ENCODE measurements at places on chromosomes 7 and 10.

GRCh38 chr7:122577449-122578003 lies 121.4 kb downstream of the RNF133 start:
- no peak for DNase-seq

GRCh38 chr7:15667991-15668390 lies 18.5 kb downstream of the MEOX2 start:
- no peak for DNase-seq

DNA sequence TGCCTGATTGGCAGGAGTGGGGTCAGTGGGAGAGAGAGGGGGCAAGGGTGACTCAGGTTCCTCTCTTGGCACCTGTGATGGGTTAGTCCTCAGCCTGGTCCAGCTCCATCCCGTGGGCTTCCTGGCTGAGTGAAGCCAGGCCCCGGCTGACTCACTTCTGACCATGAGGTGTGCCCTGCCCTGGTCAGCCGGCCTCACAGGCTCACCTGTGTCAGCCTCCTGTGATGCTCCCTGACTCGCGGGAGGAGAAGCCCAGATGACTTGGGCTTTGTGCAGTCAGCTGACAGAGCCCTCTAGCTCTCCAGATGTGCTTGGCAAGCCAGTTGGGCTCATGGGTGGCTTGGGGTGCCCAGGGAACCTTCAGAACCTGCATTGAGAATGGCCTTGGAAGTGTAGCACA lies 16.0 kb upstream of the PPIF start:
- no peak for DNase-seq

DNA sequence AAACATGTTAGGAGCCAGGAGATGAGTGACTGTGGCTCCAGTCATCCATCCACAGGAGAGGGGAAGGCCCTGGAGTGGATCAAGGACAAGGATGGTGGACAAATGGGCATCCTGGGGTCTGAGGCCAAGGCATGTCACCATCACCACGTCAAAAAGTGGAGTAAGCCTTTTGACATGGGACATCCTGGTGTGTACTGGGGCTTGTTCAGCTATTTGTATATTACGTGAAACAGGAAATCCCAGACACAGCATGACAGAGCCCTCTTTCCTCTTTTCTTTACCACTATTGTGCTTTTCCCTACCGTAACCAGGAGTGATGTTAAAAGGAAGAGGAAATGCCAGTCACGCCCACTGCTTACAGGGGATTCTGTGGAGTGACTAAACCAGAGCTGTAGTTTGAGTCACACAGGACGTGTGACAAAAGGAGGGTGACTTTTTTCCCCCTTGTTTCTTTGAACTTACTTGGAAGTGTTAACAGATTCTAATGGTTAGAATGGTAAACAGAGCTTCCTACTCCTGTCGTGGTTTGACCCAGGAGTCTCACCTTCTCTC lies 15.4 kb downstream of the ACSL5 start:
- DNase-seq, result no peak

DNA sequence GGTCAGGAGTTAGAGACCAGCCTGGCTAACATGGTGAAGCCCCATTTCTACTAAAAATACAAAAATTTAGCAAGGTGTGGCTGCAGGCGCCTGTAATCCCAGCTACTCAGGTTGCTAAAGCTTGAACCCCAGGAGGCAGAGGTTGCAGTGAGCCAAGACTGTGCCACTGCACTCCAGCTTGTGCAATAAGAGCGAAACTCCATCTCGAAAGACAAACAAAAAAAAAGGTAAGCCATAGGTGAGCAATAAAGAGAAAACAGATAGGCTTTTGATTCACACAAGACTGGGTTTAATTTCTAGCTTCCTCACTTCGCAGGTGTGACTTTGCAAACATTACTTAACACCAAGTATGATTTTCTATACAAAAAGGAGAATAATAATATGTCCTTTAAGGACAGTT lies 72.3 kb upstream of the ACBD5 start:
- no peak for DNase-seq

- DNase-seq, result no peak
Observed at GRCh38 chr10:71562904-71563303, 156.7 kb downstream of the C10orf105 start.

DNA sequence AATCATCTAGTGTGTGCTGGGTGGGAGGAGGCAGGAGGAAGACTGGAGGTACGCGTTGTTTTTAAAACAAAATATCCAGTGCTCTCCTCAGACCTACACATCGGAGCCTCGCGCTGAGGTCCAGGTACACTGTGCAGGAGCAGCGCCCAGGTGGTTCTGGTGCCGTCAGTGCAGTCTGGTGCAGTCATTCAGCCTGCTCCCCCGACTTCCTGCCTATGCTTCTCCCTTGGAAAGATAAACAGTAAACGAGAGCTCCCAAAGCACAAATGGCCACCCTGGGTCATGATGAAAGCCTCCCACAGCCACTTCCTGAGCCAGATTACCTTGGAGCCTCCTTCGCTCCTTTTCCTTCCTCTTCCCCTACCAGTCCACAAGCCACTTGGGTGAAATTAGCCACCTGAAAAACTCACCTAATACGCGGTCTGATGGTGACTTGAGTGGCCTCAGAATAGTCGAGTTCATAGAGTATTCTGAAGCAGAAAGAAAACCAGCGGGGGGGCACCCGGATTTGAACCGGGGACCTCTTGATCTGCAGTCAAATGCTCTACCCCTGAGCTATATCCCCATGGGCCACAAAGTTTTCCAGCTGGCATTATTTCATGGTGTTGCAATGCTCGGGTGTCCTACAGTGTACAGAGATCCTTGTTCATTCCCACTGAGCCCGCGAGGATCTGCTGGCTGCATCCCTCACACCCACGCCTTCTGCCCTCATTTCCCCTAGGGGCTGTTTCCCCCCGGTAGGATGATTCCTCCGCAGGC lies 82.5 kb downstream of the ZNF467 start:
- DNase-seq, result no peak

DNA sequence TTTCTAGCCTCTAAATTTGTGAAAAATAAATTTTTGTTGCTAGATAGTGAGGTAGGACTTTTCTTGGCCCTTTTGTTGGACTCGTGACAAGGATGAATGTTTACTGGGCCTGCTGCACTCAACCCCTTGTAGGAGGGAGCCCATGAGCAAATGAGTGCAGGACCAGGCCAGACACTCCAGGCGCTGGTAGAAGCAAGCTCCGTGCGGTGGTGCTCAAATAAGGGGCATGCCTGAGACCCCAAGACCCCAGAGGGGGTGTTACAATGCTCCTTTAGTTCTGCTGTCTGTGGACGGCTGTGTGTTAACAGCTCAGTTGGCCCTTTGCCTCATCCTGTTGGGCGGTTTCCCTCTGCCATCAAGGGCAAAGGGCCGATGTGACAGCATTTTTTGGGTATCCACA lies 1195.3 kb upstream of the PHF14 start:
- DNase-seq, result no peak

- DNase-seq, result no peak
Observed at GRCh38 chr10:33112831-33113455, 154.9 kb upstream of the ITGB1 start.

GRCh38 chr10:178723-179122 lies 43.5 kb downstream of the ZMYND11 start:
- DNase-seq, result no peak

GRCh38 chr10:51073453-51074237 lies 642 bp upstream of the PRKG1 start:
- no peak for DNase-seq

DNA sequence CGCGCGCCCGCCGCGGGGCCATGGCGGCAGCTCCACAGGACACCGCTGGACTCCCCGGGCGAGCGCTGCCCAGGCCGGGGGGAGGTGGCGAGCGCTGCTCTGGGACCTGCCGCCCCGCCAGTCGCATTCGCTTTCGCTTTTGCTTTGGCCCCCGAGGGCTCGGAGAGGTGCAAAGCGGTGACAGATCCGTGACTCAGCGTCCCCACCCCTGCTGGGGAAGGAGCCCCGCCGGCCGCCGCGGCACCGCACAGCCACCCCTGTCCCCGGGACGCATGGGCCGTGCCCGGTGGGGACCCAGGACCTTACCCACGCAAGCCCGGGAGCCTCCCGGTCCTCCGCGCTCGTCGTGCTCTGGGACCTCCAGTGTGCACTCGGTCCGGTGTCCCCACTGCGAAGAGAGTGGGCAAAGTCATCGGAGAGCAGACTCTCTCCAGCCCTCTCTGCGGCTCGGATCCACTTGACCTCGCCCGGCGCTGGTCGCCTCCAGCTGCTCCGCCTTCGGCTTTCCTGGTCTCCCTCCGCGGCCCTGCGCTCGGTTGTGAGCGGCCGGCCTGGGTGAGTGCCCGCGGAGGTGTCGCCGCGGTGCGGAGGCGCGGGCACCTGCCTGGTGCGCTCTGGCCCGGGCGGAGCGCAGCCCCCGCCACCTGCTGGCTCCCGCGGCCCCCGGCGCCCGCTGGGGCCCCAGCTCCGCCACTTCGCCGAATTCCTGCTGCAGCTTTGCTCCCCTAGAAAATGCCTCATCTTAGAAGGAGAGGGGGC lies at the start of gene IL15RA:
Gene IL15RA, minus strand, starts transcription at position 73 of the 759 bp plus-strand sequence. Its CDS starts 51 bp downstream, at position 22.
- DNase-seq, result peak; percentile 83

- DNase-seq, result peak; percentile 61
Observed at GRCh38 chr10:102583435-102584417, 60.6 kb upstream of the TRIM8 start.

DNA sequence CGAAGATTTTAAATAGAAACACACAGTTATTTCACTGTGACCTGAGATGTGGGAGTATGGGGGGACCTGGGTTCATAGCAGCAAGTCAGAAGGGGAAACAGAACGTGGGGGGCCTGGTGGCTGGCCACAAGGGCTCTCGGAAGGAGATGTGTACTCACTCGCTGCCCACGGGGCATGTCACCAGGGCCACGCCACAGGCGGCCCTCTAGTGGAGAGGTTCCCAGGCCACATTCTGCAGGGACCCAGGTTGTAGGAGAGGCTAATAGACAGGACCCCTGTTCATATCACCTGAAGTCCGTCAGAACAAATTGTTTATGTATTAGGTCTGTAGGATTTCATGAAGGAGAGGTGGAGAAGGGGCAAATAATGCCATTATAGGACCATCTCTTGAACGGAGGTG lies 25.1 kb upstream of the SVOPL start:
- DNase-seq, result no peak

DNA sequence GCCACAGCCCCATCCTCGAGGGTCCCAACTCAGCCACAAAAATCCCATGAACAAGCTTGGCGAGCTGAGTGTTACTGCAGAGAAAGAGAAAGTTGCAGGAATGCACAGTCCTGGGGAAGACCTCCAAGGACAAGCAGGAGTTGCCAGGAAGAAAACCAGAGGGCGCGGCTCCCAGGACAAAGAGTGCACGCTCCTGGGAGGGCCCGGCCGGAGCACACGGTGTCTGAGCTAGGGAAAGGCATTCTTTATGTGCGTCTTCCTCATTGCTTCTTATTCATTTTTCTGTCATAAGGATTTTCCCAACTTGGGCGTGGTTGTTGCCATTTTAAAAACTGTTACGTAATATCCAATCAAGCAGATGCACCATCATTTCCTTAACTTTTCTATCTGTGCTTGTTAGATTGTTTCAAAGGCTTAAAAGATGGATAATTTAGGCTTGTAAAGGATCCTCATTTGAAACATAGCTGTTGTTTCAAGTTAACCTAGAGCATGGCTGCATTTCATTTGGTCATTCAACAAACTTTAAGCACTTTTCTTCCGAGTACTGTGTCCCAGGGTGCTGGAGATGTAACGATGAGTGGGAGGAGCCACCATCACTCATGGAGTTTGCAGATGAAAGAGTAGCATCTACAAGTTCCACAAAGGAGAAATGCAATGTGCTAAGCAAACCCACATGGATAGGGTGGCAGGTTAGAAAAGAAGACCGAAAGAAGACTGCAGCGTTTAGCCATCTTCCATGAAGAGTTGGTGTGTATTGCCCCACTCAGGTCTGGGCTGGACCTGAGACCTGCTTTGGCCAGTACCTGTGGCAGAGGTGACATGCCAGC lies 5.6 kb upstream of the CNPY1 start:
- no peak for DNase-seq

DNA sequence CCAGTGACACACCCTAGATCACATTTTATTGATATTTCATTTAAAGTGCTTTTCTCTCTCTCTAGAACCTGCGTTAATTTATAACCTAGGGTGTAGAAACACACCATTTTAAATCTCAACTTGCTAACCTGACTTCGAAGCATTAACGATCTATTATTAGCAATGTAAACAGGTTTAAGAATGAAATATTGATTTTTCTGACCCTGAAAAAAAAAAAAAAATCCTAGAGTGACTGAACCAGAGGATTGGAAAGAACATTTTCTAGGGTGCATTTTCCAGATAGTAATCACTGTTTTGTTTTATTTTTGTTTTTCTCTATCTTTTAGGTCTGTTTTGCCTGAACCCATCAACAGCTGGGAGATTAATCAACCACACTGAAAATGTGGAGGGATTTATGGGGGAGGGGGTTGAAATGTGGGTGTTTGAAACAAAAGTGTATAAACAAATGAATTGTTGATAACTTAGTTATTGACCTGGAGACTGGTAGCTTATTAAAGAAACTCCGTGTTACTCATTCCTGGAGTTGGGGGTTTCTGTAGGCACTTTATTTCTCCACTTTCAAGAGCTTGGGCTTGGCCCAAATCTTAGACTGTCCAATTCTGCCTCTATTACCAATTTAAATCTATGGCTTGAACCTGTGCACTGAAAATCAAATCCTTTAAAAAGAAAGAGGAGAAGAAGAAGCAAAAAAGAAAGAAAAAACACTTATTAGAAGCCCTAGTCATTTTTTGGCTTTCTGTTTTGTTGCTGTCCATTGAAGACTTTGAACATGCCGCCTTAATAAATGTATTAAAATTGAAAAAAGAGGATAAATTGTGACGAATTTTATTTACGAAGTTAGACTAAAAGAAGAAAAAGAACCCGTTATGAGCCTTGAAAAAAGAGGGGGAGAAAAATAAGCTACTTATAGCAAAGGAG lies 2.8 kb downstream of the HOXA2 start:
- DNase-seq, result no peak

GRCh38 chr7:1967512-1968396 lies 265.0 kb downstream of the MAD1L1 start:
- no peak for DNase-seq
